Activated CD4-positive, CD25-positive, alpha-beta regulatory T cell treated with anti-CD3 and anti-CD28 coated beads, Interleukin-2, amount 50 U/mL, for 72 hours (primary cell): ENCODE measurements at places on chromosomes 11 and 22.
A peak's percentile ranks its signal among the peaks of the same experiment; 100 is the strongest.

DNA sequence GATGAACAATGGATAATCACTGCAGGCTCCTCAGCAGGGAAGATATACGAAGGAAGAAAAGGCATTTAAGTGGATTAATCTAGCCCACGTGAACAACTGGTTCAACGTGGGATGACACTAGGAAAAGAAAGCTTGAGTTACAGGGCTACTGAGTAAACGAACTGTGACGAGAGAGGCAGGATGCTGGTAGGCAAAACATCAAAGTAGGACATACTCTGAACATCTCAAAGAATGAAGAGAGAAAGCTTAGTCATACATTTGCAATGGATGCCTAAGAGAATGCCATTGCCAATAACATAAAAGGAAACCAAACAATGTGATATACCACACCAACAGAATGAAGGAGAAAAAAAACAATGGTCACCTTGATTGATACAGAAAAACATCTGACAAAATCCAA, 12.9 kb downstream of the USP28 start:
- no peak for DNase-seq

DNA sequence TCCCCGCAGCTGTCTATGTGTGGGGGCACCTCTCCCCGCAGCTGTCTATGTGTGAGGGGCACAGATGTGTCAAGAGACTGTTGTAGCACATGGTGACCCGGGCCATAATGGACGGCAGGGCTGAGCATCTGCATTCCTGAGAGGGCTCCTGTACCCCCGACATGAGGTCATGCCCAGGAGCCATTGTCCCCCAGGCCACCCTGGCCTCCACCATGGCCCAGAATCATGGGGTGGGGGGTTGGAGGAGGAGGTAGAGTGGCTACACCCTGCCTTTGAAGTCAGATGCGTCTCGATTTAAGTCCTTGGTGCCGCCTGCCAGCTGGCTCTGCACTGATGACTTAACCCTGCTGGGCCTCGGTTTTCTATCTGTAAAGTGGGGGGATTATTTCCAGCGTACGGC, 49.1 kb downstream of the ARHGAP8 start:
- DNase-seq: no peak

- DNase-seq: no peak
Observed at GRCh38 chr11:7609521-7609920, 63.8 kb downstream of the CYB5R2 start.

- DNase-seq: no peak
Observed at GRCh38 chr11:27349919-27350318, 13.1 kb downstream of the CCDC34 start.

DNA sequence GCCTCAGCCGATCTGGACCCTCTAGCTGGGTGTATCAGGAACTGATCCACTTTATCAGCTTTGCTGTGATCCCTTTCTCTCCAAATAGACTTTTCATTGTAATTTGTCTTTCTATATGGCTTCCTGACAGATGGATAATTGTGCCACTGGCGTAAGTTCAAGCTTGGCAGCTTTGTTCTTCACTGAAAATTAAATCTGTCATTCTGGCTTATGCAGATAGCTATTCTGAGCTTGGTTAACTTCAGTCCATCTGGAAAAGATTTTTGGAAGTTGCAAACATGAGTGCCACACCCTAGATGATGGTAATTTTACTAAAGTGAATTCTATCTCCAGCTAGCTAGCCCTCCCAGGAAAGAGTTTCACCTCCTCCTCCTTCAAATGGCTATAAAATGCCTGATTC, 8.1 kb downstream of the OR5A2 start:
- no peak for DNase-seq

GRCh38 chr11:6578134-6578533, 25.3 kb downstream of the RRP8 start:
- DNase-seq: no peak

DNA sequence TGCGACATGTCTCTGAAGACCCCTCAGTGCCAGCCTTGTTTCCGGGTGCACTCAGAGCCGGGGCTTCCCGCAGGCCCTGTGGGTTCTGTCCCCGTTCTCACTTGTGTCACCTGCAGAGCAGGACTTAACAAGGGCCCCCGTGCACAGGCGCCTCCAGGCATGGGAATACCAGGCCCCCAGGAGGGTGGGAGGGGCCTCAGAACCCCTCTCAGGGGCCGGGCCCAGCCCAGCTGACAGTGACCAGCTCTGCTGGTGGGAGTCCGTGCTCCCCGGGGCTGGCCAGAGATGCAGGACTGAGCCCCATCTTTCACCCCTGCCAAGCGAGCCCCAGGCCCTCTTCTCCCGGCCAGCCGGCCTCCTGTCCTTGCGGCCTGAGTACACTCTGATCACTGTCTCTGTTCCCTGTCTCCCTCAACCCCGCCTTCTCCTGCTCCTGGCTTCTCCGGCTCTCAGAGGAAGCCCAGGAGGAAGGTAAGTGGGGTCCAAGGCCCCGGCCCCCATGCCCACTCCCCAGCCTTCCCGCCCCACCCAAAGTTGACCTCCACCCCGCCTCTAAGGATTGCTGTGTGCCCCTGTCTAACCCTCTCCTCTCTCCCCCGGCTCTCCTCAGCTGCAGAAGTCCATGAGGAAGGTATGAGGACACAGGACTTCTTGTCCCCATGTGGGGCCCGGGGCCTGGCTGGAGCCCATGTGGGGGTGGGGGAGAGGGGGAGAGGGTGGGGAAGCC, 5.3 kb downstream of the TNNT3 start:
- DNase-seq: no peak

DNA sequence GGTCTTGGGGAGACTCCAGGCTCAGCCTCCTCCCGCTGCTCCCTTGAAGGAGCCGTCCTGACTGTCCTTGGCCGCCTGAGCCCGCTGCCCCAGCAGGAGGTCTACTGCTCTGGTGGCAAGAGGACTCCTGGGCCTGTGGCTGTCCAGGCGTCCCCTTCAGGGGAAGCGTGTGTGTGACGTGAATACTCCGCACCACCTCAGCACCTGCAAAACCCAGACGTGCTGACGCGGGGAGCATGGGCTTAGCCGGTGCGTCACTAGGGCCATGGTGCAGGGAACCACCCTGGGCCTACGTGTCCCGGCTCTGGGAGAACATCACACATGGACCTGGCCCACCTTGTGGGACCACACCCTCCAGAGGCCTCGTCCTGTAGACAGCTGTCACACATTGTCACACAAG, 30.2 kb upstream of the BRSK2 start:
- no peak for DNase-seq

- peak; percentile 69 for DNase-seq
Observed at GRCh38 chr11:76588455-76589325, 81.9 kb downstream of the LRRC32 start.

- no peak for DNase-seq
Observed at GRCh38 chr11:104791896-104792295, 106.4 kb downstream of the CASP12 start.

GRCh38 chr22:46783721-46784120, 21.3 kb downstream of the TBC1D22A start:
- no peak for DNase-seq

DNA sequence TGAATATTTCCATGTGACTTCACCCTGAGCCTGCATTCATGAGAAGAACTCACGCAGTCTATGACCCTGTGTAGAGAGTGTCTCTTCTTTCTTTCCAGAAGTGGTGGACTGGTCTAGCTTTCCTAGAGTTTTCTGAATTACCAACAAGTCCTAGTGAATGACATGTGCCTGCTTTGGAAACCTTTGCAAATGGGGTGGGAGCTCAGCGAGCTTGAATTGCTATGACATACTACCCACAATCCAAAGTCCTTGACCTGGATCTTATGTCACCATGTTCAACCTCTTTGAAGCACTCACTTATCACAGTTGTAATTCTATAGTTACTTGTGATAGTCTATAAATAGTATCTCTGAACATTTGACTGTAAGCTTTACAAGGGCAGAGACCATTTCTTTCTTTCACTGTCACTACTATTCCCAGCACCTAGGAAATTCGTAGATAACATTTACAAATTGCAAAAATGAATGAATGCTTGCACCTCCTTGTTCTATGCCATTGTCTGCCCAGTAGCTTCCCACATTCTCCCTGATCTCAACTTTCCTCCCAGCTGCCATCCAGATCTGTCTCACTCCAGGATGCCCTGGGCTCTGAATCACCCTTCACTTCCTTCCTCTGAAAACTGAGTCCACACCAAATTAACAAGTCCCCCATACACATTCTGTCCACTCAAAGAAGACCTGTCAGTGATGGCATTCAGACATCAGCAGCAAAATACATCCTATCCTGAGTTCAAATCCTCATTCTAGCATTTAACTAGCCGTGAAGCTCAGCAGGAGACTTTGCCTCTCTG, 201.9 kb upstream of the SESN3 start:
- no peak for DNase-seq
